CD8-positive, alpha-beta T cell (primary cell): ENCODE measurements at places on chromosomes 5 and 9.

DNA sequence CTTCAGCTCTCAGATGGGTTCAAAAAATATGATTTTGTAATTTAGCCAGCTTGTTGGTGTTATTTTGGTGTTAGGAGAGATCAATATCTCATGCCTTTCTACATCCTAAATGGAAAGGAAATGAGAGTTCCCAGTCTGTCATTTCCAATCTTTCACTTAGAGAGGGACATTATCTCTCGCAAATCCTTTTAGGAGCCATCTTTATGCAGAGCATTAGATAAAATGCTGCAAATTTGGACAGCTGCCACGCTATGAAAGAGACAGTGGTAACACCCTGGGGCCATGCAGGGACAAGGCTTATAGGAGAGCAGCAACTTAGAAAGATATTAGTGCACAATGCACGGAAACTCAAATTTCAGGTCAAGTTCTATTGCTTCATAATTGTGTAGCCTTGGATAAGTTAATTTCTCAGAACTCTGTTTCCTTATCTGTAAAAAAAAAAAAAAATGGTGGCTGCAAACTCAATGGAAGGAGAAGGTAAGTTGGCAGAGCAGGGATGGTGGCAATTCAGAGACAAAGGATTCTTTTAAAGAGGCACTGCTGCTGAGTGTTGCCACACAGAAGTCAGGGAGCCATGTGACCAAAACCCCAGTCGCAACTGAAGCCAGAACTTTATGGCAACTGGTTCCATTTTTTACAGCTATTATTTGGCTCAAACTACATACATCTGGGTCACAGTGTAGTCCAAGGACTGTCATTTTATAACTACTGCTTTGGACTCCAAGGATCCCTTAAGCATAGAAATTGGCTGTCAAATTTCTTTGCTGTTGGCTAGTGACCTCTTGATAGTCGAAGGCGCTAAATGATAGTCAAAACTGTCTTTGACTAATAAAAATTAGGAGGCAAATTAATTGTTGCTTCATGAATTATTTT, 210.2 kb downstream of the FRMD3 start:
- DNase-seq: no peak

DNA sequence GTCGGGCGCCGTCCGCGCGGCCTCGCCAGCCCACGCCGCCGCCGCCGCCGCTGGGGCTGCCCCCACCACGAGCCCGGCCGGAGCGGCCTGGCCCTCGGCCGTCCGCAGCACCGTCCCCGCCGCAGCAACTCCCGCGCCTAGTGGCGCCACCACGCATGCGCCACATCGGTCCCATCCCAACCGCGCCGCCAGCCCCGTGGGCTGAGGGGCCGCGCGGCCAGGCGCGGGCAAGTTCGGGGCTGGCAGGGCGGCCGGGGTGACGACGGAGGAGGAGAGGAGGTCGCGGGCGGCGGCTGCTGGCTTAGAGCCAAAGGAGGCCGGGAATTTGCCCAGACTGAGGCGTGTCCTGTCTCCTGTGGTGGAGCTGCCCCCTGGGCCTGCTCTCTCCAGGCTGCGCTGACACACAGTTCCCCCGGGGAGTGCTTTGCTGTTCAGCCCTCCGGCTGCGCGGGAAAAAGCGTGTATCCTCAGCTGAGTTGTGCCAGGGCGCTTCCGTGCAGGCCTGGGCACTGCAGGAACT, at the start of gene TUSC1:
Gene TUSC1 (minus strand): TSS at position 298 of the 520 bp plus-strand sequence. CDS start 132 bp downstream, at position 166.
- no peak for DNase-seq

- no peak for DNase-seq
These were observed 20.7 kb downstream of the MAPK9 start for GRCh38 chr5:180271221-180271620.

DNA sequence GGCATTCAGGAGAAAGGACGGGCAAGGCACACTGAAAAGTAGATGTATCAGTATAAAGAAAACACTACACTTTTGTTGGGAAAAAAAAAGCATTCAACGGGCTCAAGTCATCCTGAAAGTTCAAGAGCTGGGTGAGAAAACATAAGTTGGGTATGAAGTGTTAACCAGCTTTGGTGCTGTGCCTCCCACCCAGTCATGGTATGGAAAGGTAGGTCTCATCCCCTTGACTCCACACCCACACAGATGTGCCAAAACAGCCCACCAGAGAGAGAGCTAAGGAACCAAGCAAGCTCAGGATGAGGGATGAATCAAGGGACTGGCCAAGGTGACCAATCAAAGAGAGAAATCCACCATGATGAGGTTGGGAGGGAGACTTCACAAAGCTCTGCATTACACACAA, 54.7 kb downstream of the ESM1 start:
- no peak for DNase-seq

- DNase-seq: peak; percentile 39
These were observed 24.9 kb upstream of the SH3PXD2B start for GRCh38 chr5:172479034-172479783.
